Upper lobe of right lung (tissue), 1 donor: ENCODE measurements at places on chromosomes 2 and 18. TPM values are rescaled to one million over a fixed set of nuclear protein-coding genes. Genes with fewer than 3 reads are reported as not detected.

Gene PRSS56
- total RNA-seq, result not detected

- H3K4me3 ChIP-seq, result no peak overlapping the region
- H3K27me3 ChIP-seq, result no peaks in the 10 kb centered on the region
- H3K4me1 ChIP-seq, result peaks cover 7% of the 10 kb centered on the region
- H3K36me3 ChIP-seq, result no peaks in the 10 kb centered on the region
- no peak overlapping the region for H3K27ac ChIP-seq
- DNase-seq, result no peak
These were observed 274.1 kb downstream of the AFF3 start for GRCh38 chr2:99868260-99868659.

GRCh38 chr2:48482313-48482712 is 47.6 kb upstream of the STON1 start:
- DNase-seq, result no peak
- peaks cover 44% of the 10 kb centered on the region for H3K36me3 ChIP-seq
- H3K4me1 ChIP-seq, result peaks cover 28% of the 10 kb centered on the region
- no peak overlapping the region for H3K27ac ChIP-seq
- H3K27me3 ChIP-seq, result no peaks in the 10 kb centered on the region

DNA sequence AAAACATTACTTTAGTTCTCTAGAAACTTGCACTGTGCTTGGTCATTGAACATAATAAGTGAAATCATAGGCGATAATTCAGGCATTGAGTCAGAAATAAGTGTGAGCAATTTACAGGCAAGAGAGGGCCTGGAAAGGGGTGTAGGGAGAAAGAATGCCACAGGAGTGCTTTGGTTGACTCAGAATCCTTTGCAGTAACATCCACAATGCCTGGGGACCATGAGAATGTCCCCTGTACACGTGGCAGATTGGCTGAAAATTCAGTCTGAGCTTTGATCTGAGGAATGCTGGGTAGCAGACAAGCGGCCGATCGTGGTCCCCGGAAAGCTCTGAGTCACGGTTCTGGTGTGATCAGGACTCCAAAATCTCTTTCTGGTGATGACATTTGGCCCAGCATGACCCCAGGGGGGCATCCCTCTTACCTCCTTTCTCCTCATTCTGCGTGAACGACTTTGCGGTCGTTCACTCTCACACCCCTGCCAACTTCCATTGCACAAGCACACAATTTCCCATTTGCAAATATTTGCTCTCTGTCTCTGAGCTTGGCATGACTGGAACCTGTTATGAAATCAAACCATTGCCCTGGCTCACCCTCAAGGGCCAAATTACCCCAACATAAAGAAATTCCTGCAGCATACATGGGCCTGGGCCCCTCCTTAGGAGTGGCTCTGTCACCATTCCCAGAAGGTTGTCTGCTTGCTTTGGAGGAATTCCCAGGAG is 305.0 kb upstream of the EPAS1 start:
- peak; percentile 73 for DNase-seq
- no peak overlapping the region for H3K4me3 ChIP-seq
- no peaks in the 10 kb centered on the region for H3K36me3 ChIP-seq
- peaks cover 20% of the 10 kb centered on the region for H3K4me1 ChIP-seq

GRCh38 chr18:69705987-69706386 is 241.7 kb downstream of the CD226 start:
- H3K4me3 ChIP-seq, result no peak overlapping the region
- no peaks in the 10 kb centered on the region for H3K4me1 ChIP-seq
- no peak overlapping the region for H3K27ac ChIP-seq
- no peaks in the 10 kb centered on the region for H3K36me3 ChIP-seq

Gene SLC23A3
- total RNA-seq, result 3.1 TPM

DNA sequence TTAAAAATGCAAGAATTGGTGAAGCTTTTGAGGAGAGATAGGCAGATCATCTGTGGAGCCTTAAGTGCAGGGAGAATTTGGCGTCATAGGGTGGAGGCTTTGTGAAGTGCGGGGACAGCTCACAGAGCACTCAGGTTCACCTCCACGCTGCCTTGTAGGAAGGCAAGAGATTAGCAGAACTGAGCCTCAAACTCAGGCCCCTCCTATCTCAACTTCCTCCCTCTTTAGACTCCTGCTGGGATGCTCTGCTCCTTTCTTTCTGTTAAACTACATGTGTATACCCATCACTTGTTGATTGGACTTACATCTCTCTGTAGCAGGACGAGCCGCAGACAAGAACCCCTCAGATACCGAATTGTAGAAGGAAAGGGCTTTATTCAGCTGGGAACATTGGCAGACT is 422.2 kb downstream of the SETBP1 start:
- DNase-seq, result no peak
- H3K27me3 ChIP-seq, result no peaks in the 10 kb centered on the region
- H3K4me1 ChIP-seq, result no peaks in the 10 kb centered on the region
- H3K36me3 ChIP-seq, result no peaks in the 10 kb centered on the region

GRCh38 chr2:102103992-102104871 is 38.3 kb upstream of the IL1R1 start:
- H3K36me3 ChIP-seq, result no peaks in the 10 kb centered on the region
- DNase-seq, result peak; percentile 73
- no peaks in the 10 kb centered on the region for H3K27me3 ChIP-seq
- peaks cover 23% of the 10 kb centered on the region for H3K4me1 ChIP-seq

DNA sequence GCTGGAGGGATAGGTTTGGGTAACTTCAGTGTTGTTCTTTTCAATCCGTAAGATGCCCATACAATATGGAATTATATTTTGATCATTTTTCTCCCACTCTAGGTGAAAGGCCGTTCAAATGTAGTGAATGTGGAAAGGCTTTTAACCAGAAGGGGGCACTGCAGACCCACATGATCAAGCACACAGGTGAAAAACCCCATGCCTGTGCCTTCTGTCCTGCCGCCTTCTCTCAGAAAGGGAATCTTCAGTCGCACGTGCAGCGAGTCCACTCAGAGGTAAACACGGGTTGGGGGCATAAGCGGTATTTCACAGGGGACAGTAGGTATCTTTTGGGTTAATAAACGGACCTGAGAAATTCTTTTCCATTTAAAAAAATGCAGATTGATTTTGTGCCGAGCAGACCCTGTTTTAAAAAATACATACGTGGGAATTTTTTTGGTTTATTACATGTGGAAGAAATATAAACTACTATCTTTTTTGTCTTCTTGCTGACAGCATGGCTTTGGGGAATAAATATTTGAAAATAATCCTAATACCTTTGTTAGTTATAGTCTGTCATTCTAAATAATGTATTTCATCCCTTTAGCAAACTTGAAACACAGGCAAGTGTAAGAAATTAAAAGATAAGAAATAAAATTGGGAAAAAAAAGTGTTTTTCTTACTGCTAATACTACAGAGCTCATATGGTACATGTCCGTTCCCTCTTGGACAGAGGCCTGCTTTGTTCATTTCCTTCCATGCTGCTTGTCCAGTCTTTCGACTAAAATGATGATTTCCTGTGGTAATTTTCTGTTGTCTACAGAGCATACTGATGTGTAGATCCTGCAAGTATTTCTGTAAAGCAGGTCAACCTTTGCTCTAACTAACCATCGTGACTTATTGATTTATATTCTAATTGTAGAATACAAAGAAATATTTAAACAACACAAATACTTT is 53.3 kb downstream of the ZNF236 start:
- H3K27me3 ChIP-seq, result no peaks in the 10 kb centered on the region
- DNase-seq, result no peak
- no peak overlapping the region for H3K4me3 ChIP-seq
- H3K4me1 ChIP-seq, result no peaks in the 10 kb centered on the region
- no peak overlapping the region for H3K27ac ChIP-seq
- H3K36me3 ChIP-seq, result peaks cover 43% of the 10 kb centered on the region

GRCh38 chr2:18412980-18413675 is 147.3 kb downstream of the RDH14 start:
- DNase-seq, result no peak
- H3K27me3 ChIP-seq, result no peaks in the 10 kb centered on the region
- H3K4me1 ChIP-seq, result no peaks in the 10 kb centered on the region
- H3K27ac ChIP-seq, result no peak overlapping the region
- no peaks in the 10 kb centered on the region for H3K36me3 ChIP-seq

DNA sequence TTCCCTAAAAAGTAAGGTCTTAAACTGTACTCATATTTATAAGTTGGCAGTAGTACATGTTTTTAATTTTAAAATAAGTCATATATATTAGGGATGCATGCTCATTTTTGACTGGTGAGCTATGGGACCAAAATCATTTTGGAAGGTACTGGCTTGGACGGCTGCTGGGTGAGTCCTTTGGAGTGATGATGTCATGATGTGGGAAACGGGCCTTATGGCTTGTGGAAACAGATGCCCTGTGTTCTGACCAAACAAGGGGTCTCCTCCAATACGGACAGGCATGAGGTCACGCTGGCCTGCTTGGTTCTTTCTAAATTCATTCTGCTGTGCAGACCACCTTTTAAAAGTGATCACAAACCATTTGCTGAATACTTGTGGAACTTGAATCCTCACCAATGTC is 109.2 kb upstream of the MGAT5 start:
- H3K27ac ChIP-seq, result no peak overlapping the region
- no peak for DNase-seq
- H3K36me3 ChIP-seq, result no peaks in the 10 kb centered on the region
- no peaks in the 10 kb centered on the region for H3K27me3 ChIP-seq
- H3K4me1 ChIP-seq, result peaks cover 16% of the 10 kb centered on the region
- no peak overlapping the region for H3K4me3 ChIP-seq

GRCh38 chr18:63951302-63951705 is 2.2 kb downstream of the HMSD start:
- H3K27me3 ChIP-seq, result peaks cover 13% of the 10 kb centered on the region
- no peaks in the 10 kb centered on the region for H3K36me3 ChIP-seq
- H3K4me3 ChIP-seq, result no peak overlapping the region
- H3K4me1 ChIP-seq, result no peaks in the 10 kb centered on the region
- DNase-seq, result no peak
- no peak overlapping the region for H3K27ac ChIP-seq

Gene CAPG
- total RNA-seq, result 419 TPM

Gene TBC1D8
- total RNA-seq, result 19.9 TPM

GRCh38 chr2:240095556-240096523 is 40.3 kb downstream of the COPS9 start:
- H3K36me3 ChIP-seq, result no peaks in the 10 kb centered on the region
- H3K4me3 ChIP-seq, result no peak overlapping the region
- no peak for DNase-seq
- H3K4me1 ChIP-seq, result no peaks in the 10 kb centered on the region

DNA sequence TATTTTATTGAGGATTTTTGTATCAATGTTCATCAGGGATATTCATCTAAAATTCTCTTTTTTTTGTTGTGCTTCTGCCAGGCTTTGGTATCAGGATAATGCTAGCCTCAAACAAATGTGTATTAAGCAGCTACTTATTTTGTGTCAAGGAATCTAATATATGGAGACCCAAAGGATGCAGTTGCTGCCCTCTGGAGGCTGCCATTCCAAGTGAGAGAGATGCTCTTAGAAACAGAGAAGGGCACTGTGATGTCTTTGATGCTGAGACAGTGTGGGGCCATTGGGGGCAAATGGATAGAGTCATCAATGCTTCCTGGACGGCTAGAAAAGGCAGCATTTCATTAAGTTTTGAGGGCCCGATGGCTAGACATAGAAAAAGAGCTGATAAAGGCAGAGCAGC is 292.6 kb downstream of the SETBP1 start:
- H3K36me3 ChIP-seq, result no peaks in the 10 kb centered on the region
- no peaks in the 10 kb centered on the region for H3K27me3 ChIP-seq
- no peak for DNase-seq
- H3K4me3 ChIP-seq, result no peak overlapping the region

DNA sequence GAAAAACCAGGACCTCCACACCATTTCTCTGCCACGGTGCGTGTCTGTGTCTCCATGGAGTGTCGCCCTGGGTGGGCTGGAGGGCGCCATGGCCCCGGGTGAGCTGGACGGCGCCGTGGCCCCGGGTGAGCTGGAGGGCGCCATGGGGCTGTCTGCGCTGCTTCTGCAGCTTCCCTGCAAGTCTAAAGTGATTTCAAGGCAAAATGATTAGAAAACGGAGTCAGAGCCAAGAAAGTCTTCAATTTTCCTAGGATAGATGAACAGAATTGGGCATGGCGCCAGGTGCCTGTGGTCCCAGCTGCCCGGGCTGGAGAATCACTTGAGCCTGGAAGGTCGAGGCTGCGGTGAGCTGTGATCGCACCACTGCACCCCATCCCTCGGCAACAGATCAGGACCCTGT is 27.7 kb upstream of the NFATC1 start:
- peaks cover 3% of the 10 kb centered on the region for H3K36me3 ChIP-seq
- no peak overlapping the region for H3K27ac ChIP-seq

Gene B3GNT2
- 38.6 TPM for total RNA-seq

- H3K4me1 ChIP-seq, result no peaks in the 10 kb centered on the region
- DNase-seq, result no peak
- H3K27ac ChIP-seq, result no peak overlapping the region
- no peaks in the 10 kb centered on the region for H3K36me3 ChIP-seq
- H3K27me3 ChIP-seq, result peaks cover 7% of the 10 kb centered on the region
- H3K4me3 ChIP-seq, result no peak overlapping the region
These were observed 133.8 kb upstream of the TWIST2 start for GRCh38 chr2:238714038-238714528.

GRCh38 chr2:79723830-79724229 is 211.0 kb downstream of the CTNNA2 start:
- no peak for DNase-seq
- no peak overlapping the region for H3K4me3 ChIP-seq
- no peaks in the 10 kb centered on the region for H3K4me1 ChIP-seq
- H3K27me3 ChIP-seq, result no peaks in the 10 kb centered on the region
- H3K36me3 ChIP-seq, result no peaks in the 10 kb centered on the region
- no peak overlapping the region for H3K27ac ChIP-seq
